ENCODE measurements at places on chromosomes 2 and 18.

DNA sequence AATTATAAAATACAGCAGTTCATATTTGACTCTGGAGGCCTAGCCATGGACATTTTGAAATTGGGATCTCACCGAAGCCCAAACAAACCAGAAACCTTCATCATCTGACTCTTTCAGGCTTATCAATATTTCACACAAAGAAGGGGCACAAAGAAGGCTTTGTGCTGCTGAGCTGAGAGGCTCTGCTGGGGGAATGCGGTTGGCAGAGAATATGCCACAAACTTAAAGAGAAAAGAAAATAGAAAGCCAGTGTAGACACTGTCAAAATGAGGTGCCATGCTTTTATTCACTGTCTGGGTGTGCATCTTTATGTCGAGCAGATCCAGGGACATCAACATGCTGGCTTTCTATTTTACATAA lies 162.6 kb downstream of the QPCT start:
- DNase-seq: no peak

GRCh38 chr2:238999291-238999741 lies 151.4 kb downstream of the TWIST2 start:
- DNase-seq: no peak

DNA sequence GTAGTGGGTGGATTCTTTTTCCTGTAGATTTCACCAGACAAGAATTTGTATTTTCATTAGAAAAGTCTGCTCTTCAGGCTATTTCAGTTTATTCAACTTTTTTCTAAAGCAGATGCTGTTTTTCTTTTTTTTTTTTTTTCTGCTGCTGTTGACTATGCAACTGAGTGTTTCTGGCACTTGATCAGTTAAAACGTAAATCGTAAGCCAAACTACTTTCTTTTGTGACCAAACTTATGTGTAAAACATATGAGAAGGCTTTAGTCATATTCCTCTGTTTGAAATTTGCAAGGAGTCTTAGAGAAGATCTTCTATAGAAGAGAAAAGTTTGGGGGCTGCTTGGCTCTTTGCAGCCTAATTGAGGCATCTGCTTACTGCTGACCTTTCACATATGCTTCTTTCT lies 170.1 kb downstream of the PARD3B start:
- DNase-seq: no peak

DNA sequence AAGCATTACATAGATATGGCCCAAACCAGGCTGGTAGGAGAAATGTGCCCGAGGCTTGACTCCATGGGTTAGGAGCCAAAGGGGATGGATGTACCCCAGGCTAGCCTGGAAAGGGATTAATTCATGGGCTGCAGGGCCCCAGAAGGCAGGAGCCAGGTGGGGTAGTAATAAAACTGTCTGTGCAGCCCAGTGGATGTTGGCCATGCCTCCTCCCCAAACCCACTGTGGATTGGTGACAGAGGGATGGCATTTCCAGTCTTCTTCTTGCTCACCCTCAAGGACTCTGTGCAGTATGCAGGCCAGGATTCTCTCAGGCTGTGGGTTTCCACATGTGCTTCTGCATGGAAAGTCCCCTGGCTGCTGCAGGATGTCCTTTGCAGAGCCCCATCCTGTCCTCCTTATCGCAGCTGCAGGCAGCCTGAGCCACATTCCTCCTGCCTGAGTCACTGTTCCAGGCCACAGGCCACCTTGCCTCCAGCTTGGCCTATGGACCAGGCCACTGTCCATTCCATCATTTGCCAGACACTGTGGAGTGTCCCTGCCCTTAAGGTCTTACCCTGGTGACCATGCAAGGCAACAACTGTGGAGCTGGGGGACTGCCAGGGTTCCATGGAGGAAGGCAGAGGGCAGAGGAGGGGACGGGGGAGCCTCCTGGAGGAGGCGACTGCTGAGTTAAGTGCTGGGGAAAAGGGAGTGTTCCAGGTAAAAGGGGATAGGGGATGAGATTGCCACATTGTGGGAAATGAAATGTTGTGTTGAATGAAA lies 38.9 kb downstream of the INO80C start:
- peak; percentile 77 for DNase-seq

GRCh38 chr18:23981369-23981980 lies 33.1 kb upstream of the TTC39C start:
- no peak for DNase-seq

DNA sequence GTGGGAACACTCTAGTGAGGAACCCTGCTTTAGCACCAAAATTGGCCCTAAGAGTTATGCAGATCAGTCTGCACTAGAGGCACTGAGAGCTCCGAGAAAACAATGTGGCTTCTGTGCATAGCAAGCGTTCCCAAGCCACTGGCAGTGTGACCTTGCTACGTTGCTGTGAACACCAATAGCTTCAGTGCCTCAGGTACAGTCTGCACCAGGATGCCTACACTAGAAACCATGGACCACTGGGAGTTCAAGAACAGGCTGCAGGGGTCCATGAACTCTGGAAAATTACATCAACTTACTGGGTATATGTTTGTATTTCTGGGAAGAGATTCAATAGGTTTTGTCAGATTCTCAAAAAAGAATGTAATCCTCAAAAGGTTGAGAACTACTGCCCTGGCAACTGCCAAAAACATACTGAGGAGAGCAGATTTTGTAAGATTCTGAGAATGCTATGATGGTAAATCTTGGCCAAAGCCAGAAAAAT lies 18.3 kb upstream of the SP3 start:
- DNase-seq: no peak

GRCh38 chr2:156323754-156324153 lies 8.8 kb downstream of the NR4A2 start:
- no peak for DNase-seq

DNA sequence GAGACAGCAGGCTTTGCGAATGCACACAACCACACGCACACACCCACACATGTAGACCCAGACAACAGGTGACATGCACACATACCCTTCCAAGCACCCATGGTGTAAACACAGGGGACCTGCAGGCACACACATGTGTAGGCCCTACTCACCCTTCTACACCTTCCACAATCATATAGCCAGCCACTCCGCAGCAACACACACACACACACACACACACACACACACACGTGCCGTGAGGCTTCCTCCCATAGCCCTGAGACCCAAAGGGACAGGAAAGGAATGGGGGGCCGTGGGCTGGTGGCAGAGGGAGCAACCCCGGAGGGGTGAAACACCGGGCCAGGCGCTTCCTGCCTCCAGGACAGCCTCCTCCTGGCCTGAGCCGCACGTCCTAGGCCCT lies 37.4 kb downstream of the BIN1 start:
- no peak for DNase-seq

GRCh38 chr2:190959911-190960788 lies 53.8 kb downstream of the STAT1 start:
- DNase-seq: no peak
